IMR-90 (cell line): ENCODE measurements at places on chromosomes 7 and 10.

DNA sequence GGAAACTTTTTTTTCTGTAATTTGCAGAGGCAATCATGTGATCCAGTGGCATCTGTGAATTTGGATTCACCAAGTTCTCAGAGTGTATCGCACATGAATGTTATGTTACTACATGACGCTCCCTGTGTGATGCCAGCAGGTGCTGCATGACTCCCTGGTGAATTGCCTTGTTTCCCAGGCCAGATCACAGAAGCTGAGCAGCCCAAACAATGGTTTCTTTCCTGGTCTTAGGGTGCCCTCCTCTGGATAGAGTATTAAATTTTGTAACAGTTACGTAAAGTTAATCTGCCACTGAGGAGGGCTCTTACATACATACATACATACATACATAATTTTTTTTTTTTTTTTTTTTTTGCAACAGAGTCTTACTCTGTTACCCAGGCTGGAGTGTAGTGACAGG lies 3.6 kb downstream of the ZSCAN21 start:
- peaks cover 17% of the 10 kb centered on the region for H3K36me3 ChIP-seq
- peaks cover 4% of the 10 kb centered on the region; the same call in 1 of the 2 replicates for H3K4me1 ChIP-seq
- H3K4me3 ChIP-seq: no peak overlapping the region
- H3K27ac ChIP-seq: no peak overlapping the region
- H3K27me3 ChIP-seq: no peaks in the 10 kb centered on the region
- peak; percentile 86 for DNase-seq

DNA sequence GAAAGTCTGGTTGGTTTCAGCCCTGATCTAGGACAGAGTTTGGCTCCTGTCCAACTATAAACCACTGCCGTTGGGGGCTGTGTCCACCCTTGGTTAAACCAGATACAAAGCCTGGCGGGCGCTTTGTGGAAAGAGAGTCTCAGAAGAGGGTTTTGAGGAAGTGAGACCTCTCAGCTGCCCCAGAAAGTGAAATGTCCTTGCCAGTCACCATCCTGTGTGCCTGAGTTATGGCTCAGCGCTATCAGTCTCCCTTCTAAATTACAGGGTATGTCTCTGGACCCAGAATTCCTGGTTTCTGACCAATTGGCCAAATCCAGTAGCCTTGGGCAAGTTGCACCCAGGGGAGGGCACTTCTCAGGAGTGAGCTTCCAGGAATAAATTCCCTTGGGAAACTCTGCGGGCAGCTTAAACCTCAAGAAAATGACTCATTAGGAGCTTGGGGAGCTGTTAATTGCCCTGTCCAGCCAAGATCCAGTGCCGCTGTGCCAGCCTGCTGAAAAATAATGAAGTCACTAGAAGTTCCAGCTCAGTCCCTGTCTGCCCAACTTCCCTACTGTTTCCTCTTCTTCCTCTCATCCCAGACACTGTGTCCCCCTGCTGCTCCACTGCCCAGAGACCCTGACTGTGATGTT lies 66.7 kb upstream of the PDZD8 start:
- no peaks in the 10 kb centered on the region for H3K36me3 ChIP-seq
- H3K27me3 ChIP-seq: no peaks in the 10 kb centered on the region
- H3K4me3 ChIP-seq: no peak overlapping the region
- no peaks in the 10 kb centered on the region for H3K4me1 ChIP-seq
- H3K27ac ChIP-seq: no peak overlapping the region

DNA sequence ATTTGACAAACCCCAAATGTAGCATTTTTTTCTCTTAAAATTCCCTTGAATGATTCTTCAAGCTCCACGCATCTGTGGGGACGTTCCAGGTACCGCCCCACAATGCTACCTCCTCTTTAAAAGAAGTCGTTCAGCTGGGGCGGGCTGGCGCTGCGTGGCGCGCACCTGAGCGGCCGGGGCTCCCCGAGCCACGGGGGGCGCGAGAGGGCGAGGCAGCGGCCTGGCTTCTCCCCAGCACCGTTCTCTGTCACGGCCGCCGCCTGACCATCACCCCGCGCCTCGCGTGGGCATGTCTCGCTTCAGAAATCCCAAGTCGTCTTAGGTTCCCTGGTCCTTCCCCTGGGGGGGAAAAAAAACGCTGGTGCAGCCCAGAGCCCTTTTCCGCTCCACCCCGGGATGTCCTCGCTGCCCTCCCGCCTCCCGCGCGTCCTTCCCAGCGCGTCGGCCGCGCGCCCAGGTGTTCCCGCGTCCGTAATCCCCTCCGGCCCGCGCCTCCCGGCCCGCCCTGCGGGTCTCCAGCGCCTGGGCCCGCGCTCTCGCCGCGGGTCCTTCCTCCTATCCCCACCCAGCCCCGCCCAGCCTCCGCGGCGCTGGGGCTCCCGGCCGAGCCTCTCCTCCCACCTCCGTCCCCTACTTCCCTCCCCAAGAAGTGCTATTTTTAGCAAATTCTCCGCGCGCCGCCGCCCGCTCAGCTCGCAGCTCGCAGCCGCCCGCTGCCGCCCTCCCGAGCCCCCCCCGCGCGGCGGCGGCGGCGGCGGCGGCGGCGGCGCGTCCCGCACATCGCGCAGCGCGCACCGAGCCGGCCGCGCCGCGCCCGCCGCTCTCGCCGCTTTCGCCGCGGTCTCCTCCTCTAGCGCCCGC lies 58.7 kb upstream of the PRPS1L1 start:
- H3K27me3 ChIP-seq: peaks cover 25% of the 10 kb centered on the region
- no peak overlapping the region for H3K27ac ChIP-seq
- DNase-seq: no peak
- no peaks in the 10 kb centered on the region for H3K36me3 ChIP-seq
- no peaks in the 10 kb centered on the region for H3K4me1 ChIP-seq

GRCh38 chr10:18071591-18071990 lies 68.6 kb upstream of the CACNB2 start:
- no peaks in the 10 kb centered on the region for H3K4me1 ChIP-seq
- no peak overlapping the region for H3K4me3 ChIP-seq
- DNase-seq: no peak
- peaks cover 28% of the 10 kb centered on the region for H3K27me3 ChIP-seq
- no peaks in the 10 kb centered on the region for H3K36me3 ChIP-seq

GRCh38 chr10:4918236-4918635 lies 45.0 kb upstream of the AKR1C1 start:
- H3K4me3 ChIP-seq: no peak overlapping the region
- DNase-seq: no peak
- H3K36me3 ChIP-seq: no peaks in the 10 kb centered on the region
- H3K27ac ChIP-seq: no peak overlapping the region
- H3K4me1 ChIP-seq: no peaks in the 10 kb centered on the region

DNA sequence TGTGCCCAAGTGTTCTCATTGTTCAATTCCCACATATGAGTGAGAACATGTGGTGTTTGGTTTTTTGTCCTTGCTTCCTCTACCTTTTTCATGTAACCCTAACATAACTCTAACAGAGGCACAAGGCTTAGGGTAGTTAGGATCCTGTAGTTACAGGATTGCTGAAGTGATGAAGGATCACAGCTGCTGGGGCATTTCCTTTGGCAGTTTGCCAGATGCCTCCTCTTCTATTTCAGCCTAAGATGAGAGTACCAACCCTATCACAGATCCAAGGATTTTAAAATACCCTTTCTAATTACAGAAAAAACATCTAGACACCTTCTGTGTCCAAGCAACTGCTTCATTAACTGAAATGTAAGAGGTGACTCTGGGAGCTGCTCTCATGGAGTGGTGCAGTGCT lies 141.7 kb upstream of the COL1A2 start:
- peaks cover 2% of the 10 kb centered on the region; the same call in 1 of the 2 replicates for H3K27me3 ChIP-seq
- H3K27ac ChIP-seq: no peak overlapping the region
- H3K36me3 ChIP-seq: no peaks in the 10 kb centered on the region
- no peak for DNase-seq
- no peak overlapping the region for H3K4me3 ChIP-seq

DNA sequence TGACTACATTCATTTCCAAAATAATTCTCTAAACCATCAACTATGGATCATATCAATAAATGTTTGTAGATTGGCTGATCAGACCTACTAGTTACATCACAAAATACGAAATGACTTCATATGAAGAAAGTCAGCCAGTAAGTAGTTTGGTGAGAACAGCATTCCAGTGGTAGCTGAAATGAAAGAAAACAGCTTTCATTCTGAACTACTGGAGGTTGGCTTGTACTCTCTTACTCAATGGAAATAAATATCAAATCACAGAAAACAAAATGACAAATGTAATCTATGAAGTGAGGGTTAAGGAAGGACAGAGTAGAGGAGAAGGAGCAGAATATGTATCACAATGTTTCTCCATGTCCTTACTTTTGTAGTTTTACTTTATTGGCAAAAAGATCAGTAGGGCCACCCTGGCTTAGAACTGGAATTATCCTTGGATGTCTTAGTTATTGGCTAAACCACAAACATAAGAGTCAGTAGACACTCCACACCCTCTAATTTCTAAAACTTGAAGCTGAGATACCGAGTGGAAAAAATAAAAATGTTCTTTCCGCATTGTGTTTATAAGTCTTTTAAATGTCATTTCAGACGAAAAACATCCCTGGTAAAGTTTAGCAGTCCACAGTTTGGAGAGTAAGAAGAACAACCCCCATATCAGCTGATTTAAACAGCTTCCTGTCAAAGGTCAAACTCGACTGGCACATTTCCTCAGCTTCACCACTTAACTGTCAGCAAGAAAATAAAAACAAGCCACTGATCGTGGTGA lies 74.0 kb upstream of the DGKI start:
- H3K36me3 ChIP-seq: peaks cover 12% of the 10 kb centered on the region
- H3K27me3 ChIP-seq: no peaks in the 10 kb centered on the region
- H3K4me3 ChIP-seq: no peak overlapping the region
- DNase-seq: peak; percentile 55
- H3K27ac ChIP-seq: 0 out of 2 replicates have a peak overlapping the region, but pooled peaks have one; percentile 15

DNA sequence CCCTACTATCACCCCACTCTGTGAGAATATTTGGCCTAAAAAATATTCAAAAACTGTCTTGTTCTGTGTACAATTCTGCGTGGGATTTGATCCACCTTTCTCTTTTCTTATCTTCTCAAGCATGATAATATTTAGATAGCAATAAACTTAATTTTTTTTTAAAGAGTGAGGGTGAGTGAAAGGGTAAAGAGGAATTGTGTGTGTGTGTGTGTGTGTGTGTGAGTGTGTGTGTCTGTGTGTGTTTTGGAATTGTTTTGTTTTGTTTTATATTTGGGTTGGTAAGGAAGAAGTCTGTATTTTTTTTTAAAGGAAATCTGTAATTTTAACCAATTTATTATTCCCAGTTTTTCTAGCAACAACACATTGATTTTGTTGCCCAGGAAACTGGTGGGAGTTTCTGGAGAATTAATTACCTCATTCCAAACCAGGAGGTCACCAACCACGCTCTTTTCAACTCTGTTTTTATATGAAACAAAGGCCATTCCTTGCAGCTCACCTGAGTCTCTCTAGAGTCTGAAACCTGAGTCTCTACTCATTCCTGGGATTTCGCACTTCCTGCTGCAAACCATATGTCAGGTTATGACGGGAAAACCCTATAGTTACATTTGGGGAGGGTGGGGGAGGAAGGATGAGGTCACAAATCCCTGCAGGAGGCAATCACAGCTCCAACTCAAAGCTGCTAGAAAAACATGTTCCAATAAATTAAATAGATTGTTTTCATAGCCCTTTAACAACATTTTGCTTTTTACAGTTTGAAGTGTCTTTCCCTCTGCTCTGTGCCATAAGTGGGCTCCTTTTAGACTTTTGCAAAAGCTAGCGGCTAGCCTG lies 38.1 kb upstream of the XPNPEP1 start:
- no peaks in the 10 kb centered on the region for H3K27me3 ChIP-seq
- peaks cover 20% of the 10 kb centered on the region for H3K4me1 ChIP-seq
- peak; percentile 69 for DNase-seq
- no peak overlapping the region for H3K4me3 ChIP-seq
- H3K36me3 ChIP-seq: no peaks in the 10 kb centered on the region
- peak overlapping the region; percentile 55; the same call in 1 of the 2 replicates for H3K27ac ChIP-seq

DNA sequence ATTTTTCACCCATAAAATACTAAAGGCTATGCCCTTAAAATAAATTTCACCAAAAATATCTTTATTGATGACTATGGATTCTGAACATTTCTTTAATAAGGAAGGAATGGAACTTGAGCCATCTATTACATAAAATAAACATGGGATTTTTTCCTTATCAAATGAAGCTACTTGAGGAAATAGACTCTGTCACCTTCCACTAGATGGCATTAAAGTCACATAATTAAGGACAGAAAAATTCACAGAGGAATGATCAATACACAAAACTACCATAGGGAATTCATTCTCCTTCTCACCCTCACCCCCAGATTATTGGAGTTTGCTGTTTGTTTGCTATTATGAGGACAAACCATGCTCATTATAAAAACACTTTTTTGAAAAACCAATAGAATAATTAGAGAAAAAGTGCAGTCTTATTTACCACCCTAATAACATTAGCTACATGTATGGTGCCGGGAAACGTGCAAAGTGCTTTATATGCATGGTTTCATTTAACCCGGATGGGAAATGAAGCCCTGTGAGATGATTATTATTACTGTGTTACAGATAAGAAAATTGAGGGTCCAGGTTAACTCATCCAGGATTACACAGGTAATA lies 21.1 kb upstream of the FOXI2 start:
- H3K36me3 ChIP-seq: no peaks in the 10 kb centered on the region
- H3K27me3 ChIP-seq: no peaks in the 10 kb centered on the region
- no peak for DNase-seq
- no peaks in the 10 kb centered on the region for H3K4me1 ChIP-seq
- H3K4me3 ChIP-seq: no peak overlapping the region

- DNase-seq: no peak
- no peak overlapping the region for H3K27ac ChIP-seq
- peaks cover 17% of the 10 kb centered on the region for H3K27me3 ChIP-seq
- H3K4me3 ChIP-seq: no peak overlapping the region
- H3K4me1 ChIP-seq: no peaks in the 10 kb centered on the region
- H3K36me3 ChIP-seq: no peaks in the 10 kb centered on the region
These were observed 49.1 kb downstream of the ASB4 start for GRCh38 chr7:95534796-95535195.

DNA sequence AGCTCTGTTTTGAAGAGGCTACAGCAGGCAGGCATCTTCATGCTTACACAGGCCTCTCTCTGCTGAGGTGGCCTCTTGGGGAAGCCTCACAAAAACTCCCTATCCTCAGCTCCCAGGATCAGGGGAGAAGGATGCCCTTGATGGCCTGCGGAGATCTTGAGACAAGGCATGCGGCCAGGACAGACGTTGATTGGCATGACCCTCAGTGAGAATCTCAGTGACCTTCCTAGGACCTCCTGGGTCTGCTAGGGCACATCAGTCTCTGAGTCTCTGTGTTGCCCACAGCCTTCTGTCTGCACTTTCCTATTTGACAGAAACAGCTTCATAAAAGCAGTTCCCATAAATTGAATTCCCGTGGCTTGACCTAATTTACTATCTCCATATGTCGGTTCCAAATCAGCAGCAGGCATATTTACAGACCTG lies 1005.8 kb upstream of the C7orf33 start:
- no peaks in the 10 kb centered on the region for H3K27me3 ChIP-seq
- no peak overlapping the region for H3K27ac ChIP-seq
- no peaks in the 10 kb centered on the region for H3K4me1 ChIP-seq
- H3K36me3 ChIP-seq: no peaks in the 10 kb centered on the region

GRCh38 chr10:130423455-130424305 lies 287.5 kb downstream of the GLRX3 start:
- H3K27ac ChIP-seq: no peak overlapping the region
- no peak overlapping the region for H3K4me3 ChIP-seq
- no peak for DNase-seq
- H3K36me3 ChIP-seq: no peaks in the 10 kb centered on the region

GRCh38 chr10:69503896-69504265 lies 52.6 kb downstream of the TSPAN15 start:
- H3K36me3 ChIP-seq: no peaks in the 10 kb centered on the region
- H3K4me1 ChIP-seq: no peaks in the 10 kb centered on the region
- H3K27ac ChIP-seq: no peak overlapping the region
- no peak overlapping the region for H3K4me3 ChIP-seq
- peaks cover 54% of the 10 kb centered on the region for H3K27me3 ChIP-seq
